ENCODE measurements at places on chromosomes 4 and X. TPM values are rescaled to one million over a fixed set of nuclear protein-coding genes. Genes with fewer than 3 reads are reported as not detected.

The TLR2 gene
- polyA plus RNA-seq: 44.4 TPM

DNA sequence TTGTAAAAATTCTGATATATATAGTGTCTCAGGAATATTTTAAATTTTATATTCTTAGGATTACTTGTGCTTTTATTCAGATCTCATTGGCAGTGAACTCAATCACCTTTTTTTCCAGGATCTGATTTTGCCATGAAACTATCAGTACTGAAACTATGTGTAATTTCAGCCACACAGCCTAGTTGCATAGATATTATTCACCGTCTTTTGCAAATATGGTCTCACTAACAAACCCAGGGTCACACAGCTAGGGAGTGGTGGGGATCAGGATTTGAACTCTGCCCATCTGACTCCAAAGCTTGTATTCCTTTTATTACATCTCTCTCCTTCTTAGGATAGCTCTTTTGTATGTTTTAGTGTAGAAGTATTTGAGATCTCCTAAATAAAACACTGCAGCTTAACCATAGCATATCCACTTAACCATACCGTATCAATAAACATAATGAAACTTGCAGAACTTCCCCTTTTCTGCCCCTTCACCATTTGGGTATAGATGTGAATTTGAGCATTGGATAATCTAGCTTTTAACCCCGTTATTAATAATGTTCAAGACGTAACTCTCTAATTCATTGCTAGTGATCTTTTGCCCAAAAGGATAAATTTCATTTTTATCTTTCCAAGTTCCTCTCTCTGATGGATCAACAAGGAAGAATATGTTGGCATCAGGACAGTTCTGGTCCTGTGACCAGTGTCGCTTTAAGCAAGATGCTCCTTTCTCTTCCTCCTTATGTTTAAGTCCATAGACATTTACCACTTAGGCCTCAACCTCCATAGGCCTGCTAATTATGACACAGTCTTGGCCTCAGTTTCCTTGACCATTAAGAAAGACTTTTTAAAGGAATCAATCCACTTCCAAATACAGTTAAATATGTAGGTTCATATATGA is 74.6 kb downstream of the RAPGEF2 start:
- DNase-seq: no peak

DNA sequence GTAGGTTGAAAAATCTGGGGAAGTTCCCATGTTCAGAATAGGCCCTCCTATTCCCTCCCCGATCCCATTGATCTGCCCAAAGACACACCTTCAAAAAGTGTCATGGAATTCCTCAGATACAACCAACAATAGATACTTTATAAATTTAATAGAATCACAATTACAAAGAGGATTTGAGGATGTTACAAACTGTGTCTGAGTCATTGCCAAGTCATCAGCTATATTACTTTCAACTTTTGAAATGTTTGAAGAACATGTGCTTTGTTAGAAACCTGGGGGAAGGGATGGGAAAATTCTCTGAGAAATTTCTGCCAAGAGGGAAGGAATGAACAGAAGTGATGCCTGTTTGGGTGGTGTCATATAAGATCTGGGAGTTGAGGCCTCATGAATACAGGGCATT is 46.7 kb downstream of the KCNIP4 start:
- DNase-seq: no peak

GRCh38 chr4:88419874-88420273 is 37.0 kb upstream of the HERC5 start:
- DNase-seq: no peak

The ASB12 gene
- polyA plus RNA-seq: 0.41 TPM

The GABRE gene
- 21.4 TPM for polyA plus RNA-seq

The ZBED1 gene
- polyA plus RNA-seq: 29.6 TPM

DNA sequence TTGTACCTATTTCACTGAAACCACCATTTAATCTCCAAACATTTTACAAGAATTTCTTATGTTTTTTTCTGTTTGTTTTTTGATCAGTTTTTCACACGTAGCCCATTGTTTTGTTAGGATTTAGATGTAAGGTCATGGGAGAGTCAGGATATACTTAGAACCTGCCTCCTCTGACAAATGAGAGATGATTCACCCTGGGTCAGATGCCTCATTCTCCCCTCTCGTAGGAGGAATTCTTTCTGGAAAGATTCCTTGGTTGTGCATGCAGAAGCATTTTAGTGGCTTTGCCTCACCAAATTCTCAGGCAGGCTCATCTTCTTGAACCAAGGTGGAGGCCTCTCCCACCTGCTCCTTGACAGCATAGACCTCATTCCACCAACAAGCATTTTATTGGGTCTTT is 599.3 kb downstream of the SPRY1 start:
- DNase-seq: no peak

All from left lung (tissue), 14 donors.